Activated CD4-positive, alpha-beta memory T cell treated with anti-CD3 and anti-CD28 coated beads for 36 hours (primary cell): ENCODE measurements at places on chromosomes 5 and 9.

DNA sequence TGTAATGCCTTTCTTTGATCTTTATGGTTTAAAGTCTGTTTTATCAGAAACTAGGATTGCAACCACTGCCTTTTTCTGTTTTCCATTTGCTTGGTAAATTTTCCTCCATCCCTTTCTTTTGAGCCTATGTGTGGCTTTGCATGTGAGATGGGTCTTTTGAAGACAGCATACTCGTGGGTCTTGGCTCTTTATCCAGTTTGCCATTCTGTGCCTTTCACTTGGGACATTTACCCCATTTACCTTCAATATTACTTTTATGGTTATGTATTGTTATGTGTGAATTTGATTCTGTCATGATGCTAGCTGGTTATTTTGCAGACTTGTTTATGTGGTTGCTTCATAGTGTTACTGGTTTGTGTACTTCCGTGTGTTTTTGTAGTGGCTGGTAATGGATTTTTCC is 59.2 kb downstream of the YTHDC2 start:
- H3K27ac ChIP-seq, result no peak overlapping the region
- no peak for DNase-seq
- no peaks in the 10 kb centered on the region for H3K27me3 ChIP-seq
- no peak overlapping the region for H3K4me3 ChIP-seq
- H3K4me1 ChIP-seq, result peaks cover 19% of the 10 kb centered on the region

- H3K27me3 ChIP-seq, result no peaks in the 10 kb centered on the region
- H3K4me3 ChIP-seq, result no peak overlapping the region
- peak; percentile 62 for DNase-seq
- H3K4me1 ChIP-seq, result peaks cover 59% of the 10 kb centered on the region
- H3K36me3 ChIP-seq, result peaks cover 43% of the 10 kb centered on the region
- peak overlapping the region; percentile 80 for H3K27ac ChIP-seq
Measured at GRCh38 chr9:131630205-131630831, 85.0 kb downstream of the PRRT1B start.

DNA sequence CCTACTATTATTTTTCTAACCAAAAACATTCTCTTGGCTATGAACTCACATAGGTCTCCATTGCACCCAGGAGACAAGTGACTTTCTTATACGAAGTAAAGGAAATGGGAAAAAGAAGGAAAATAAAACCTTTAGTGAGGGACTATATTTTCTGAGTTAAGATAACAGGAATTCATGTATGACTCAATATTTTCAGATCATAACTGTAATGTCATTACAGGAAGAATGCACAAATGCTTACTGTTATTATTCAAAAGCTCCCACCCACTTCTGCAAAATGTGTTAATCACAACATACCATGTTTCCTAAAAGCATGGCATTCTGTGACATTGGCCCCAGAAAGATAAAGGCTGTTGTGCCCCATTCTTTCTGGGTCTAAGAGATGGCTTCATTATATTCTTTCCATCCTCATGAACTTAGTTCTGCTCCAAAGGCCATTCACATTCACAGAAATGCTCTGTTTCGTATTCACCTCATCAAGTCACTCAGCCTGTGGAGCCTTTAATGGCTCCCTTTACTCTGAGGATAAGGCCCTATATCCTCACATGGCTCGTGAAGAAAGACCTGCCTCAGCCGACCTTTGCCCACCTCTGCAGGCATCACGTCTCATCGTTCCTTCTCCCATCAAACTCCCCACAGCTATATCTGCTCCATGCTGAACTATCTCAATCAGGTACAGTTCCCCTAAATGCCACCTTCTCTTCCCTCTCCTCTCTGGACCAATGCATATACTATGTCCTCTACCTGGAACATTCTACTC is 77.0 kb downstream of the ABCA1 start:
- peaks cover 2% of the 10 kb centered on the region for H3K27me3 ChIP-seq
- H3K4me3 ChIP-seq, result no peak overlapping the region
- peaks cover 3% of the 10 kb centered on the region for H3K4me1 ChIP-seq
- no peak overlapping the region for H3K27ac ChIP-seq

- H3K4me1 ChIP-seq, result peaks cover 7% of the 10 kb centered on the region
- H3K4me3 ChIP-seq, result no peak overlapping the region
- no peak for DNase-seq
- H3K27ac ChIP-seq, result no peak overlapping the region
Measured at GRCh38 chr9:111978616-111979015, 82.0 kb downstream of the UGCG start.

DNA sequence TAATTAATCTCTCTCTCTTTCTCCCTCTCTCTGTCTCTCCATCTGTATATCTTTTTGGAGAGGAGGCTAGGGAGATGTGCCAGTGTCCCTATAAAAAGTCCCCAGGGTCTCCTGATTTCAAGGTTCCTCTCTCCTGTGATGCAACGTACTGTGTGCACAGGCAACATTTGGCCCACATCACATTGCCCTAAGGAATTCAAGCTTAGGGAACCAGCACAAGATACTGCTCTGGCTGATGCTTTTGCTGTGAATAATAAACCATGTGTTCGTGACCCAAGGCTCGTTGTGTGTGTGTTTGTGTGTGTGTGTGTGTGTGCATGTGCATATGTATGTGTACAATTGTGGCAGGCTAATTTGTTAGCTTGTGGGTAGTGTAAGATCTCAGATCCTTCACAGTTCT is 9.7 kb downstream of the SPATA9 start:
- H3K27ac ChIP-seq, result no peak overlapping the region
- no peaks in the 10 kb centered on the region for H3K4me1 ChIP-seq
- H3K4me3 ChIP-seq, result no peak overlapping the region
- H3K36me3 ChIP-seq, result no peaks in the 10 kb centered on the region
- no peaks in the 10 kb centered on the region for H3K27me3 ChIP-seq

GRCh38 chr5:72720205-72720604 is 96.3 kb upstream of the TNPO1 start:
- peaks cover 2% of the 10 kb centered on the region for H3K27me3 ChIP-seq
- no peak overlapping the region for H3K4me3 ChIP-seq
- H3K36me3 ChIP-seq, result no peaks in the 10 kb centered on the region
- H3K27ac ChIP-seq, result no peak overlapping the region

DNA sequence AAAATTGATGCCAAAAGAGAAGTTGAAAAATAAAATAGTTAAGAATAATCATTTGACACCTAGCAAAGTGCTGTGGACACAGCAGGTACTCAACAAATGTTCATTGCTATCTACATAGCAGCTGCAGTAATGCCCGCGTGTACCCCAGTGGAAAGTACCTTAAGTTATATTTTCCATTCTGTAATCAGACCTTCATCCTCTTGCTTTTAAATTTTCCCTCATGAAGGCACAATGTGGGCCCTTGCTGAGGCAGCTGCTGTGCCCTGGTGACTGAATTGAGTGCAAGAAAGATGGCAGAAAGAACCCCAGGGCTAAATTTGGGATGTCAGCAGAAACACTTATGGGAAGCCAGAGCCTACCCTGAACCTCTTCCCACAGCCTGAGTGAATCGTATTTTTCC is 65.9 kb downstream of the CYFIP2 start:
- H3K4me1 ChIP-seq, result peaks cover 40% of the 10 kb centered on the region
- no peak for DNase-seq
- H3K27ac ChIP-seq, result peak overlapping the region; percentile 85
- H3K36me3 ChIP-seq, result peaks cover 77% of the 10 kb centered on the region
- no peak overlapping the region for H3K4me3 ChIP-seq

DNA sequence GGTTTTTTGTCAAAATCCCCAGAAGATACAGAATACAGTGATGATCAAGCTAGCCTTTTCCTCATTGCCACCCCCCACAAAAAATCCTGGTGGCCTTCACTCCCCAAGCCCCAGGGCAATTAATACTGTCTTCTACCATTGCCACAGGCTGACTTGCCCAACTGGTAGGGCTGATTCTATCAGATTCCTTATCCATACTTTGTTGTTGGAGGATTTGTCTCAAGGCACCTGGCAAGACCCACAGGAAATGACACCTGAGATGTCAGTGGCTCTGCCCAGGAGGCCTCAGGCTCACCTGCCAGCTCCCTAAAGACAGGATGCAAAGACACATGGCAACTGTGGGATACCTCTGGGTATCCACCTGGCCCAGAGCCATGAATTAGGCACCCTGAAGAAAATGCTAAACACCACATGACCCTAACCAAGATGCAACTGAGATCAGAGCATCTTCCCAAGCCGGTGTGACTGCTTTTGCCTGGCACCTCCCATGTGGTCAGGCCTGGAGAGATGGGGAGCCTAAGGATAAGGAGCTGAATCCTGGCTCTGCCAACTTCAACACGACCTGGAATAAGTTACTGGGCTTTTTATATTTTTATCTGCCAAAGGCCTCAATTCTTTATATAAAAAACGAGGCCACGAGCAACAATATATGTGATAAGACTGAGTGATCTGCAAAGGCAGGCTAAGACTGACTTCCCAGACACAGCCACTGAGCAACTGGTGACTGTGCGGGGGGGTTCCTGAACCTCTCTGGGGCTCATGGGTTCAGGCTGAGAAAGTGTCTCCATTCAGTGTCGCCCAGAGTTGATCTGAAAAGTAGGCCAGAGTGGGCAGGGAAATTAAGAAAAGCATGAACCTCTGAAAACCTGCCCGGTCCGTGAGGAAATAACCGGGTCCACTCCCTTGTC is 944 bp downstream of the ATOX1 start:
- H3K36me3 ChIP-seq, result peaks cover 7% of the 10 kb centered on the region
- H3K4me1 ChIP-seq, result peaks cover 32% of the 10 kb centered on the region
- DNase-seq, result peak; percentile 54
- H3K27me3 ChIP-seq, result no peaks in the 10 kb centered on the region
- peak overlapping the region; percentile 69 for H3K27ac ChIP-seq
- H3K4me3 ChIP-seq, result peak overlapping the region; percentile 77

- no peak overlapping the region for H3K4me3 ChIP-seq
- no peaks in the 10 kb centered on the region for H3K36me3 ChIP-seq
- no peak for DNase-seq
- H3K4me1 ChIP-seq, result no peaks in the 10 kb centered on the region
- no peaks in the 10 kb centered on the region for H3K27me3 ChIP-seq
Measured at GRCh38 chr5:114411380-114411931, 49.6 kb downstream of the KCNN2 start.

DNA sequence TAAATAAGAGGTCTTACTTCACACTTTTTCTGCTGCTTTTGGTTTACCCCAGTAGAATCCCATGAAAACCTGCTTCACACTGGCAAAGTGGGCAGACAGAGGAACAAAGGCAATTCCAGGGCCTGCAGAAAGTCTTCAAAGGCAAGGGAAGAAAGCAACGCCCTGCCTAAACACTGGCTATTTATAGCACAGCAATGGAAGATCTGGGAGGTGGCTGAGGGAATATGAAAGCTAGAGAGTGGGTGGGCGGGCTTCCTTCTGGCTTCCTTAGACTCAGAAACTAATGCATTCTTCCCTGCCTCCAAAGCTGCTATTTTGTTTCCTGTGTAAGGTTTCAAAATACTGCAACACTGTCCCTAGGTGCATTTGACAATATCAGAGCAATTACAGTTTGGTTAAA is 46.8 kb downstream of the ELAVL2 start:
- DNase-seq, result no peak
- H3K4me1 ChIP-seq, result no peaks in the 10 kb centered on the region
- no peak overlapping the region for H3K27ac ChIP-seq
- no peaks in the 10 kb centered on the region for H3K27me3 ChIP-seq
- no peak overlapping the region for H3K4me3 ChIP-seq

DNA sequence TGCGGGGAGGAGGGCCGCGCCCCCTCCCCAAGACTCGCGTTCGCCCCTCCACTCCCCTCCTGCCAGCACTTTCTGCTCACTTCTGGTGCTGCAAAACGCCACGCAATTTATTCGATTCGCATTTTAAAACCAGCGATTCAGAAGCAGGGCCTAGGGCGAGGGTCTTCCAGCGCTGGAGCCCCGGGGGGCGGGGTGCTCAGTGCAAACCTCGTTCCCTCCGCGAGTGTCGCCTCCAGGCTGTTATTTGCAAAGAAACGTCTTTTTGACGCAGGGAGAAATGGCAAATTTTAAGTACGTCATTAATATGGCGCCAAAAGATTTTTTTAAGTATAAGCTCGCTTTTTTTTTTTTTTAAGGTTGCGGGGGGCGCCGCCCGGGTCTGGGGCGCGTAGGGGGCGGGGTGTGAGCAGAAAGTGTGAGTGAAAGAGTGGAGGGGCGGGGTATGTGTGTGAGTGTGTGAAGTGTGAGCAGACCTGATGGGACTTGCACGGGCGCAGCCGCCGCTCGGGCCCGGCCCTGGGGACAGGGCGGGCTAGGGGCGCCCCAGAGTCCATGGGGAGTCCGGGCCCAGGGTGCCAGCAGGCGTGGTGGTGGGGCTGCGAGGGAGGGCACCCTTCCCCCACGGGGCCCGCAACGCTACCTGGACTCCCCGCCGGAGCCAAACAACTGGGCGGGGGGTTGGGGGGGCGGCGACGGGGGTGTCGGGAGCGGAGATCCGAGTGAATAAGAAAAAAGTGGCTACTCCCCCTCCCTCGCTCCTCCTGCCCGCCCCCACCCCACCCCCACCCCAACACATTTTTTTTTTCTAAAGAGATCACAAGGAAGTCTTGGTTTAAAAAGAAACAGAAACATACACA is at the start of gene JADE2:
Gene JADE2 (plus strand): TSS at position 845 of the 857 bp plus-strand sequence. CDS start 10,188 bp downstream, outside the sequence.
- peak within 1 kb of the TSS; percentile 96 for H3K4me3 ChIP-seq
- peaks cover 31% of the 10 kb centered on the region for H3K4me1 ChIP-seq

GRCh38 chr5:126837906-126838539 is 61.1 kb downstream of the LMNB1 start:
- peaks cover 32% of the 10 kb centered on the region for H3K36me3 ChIP-seq
- no peak overlapping the region for H3K27ac ChIP-seq
- no peaks in the 10 kb centered on the region for H3K4me1 ChIP-seq

DNA sequence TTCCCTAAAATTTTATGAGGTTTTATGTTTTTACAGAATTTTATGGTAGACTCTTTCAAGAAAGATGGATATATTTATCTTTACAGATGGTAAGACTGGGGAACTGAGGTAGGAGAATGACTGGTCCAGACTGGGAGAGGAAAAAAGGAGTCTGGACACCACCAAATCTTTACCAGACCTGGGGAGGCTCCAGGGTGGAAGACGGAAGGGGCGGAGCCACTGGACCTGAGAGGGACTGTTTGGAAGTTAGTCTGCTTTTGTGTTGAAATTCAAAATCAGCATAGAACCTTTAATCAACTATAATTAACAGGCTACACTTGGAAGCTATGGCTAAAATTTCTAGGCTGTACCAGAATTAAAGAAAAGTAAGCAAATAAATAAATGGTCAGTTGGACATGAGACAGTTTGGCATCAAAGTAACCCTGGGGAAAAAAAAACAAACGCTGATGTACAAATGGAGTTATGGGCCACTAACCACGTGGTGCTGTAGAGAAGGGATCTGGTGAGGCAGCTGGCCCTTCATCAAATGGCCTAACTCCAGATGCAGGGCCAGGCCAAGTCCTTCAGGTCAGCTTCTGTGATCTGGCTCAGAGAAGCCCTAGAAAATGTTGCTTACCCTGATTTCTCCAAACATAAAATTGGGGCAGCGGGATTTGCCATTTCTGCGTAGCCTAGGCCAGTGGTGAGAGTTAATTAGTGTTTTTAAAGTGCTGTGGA is 155.1 kb downstream of the ARSB start:
- no peak overlapping the region for H3K27ac ChIP-seq
- no peaks in the 10 kb centered on the region for H3K4me1 ChIP-seq
- H3K4me3 ChIP-seq, result no peak overlapping the region
- peaks cover 4% of the 10 kb centered on the region for H3K36me3 ChIP-seq
- no peak for DNase-seq

- no peak overlapping the region for H3K27ac ChIP-seq
- H3K36me3 ChIP-seq, result peaks cover 7% of the 10 kb centered on the region
- no peaks in the 10 kb centered on the region for H3K27me3 ChIP-seq
- no peak for DNase-seq
Measured at GRCh38 chr9:20744036-20744630, 60.1 kb downstream of the FOCAD start.

GRCh38 chr9:133064241-133065069 is 2.7 kb downstream of the CEL start:
- H3K4me1 ChIP-seq, result peaks cover 7% of the 10 kb centered on the region
- H3K27ac ChIP-seq, result no peak overlapping the region
- no peak overlapping the region for H3K4me3 ChIP-seq
- no peaks in the 10 kb centered on the region for H3K36me3 ChIP-seq
